ELR (cell line): ENCODE measurements at places on chromosomes 16 and 17.
A peak's percentile ranks its signal among the peaks of the same experiment; 100 is the strongest.

DNA sequence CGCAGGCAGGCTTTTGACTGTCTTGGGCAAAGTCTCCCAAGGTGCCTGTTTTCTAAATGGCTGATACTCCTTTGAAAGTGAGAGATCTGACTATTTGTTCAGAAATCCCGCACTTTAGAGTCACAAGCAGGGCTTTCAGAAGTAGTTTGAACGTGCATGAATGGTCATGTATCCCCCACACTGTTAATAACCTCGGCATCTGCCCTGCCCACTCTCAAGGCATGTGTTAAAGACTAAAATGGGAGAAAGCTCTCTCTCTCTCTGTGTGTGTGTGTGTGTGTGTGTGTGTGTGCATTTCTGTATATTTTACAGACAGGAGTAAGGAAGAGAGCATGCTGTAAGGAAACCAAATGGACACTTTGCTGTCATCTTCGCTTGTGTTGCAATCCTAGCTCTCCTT lies 163.7 kb downstream of the MAF start:
- DNase-seq = no peak

DNA sequence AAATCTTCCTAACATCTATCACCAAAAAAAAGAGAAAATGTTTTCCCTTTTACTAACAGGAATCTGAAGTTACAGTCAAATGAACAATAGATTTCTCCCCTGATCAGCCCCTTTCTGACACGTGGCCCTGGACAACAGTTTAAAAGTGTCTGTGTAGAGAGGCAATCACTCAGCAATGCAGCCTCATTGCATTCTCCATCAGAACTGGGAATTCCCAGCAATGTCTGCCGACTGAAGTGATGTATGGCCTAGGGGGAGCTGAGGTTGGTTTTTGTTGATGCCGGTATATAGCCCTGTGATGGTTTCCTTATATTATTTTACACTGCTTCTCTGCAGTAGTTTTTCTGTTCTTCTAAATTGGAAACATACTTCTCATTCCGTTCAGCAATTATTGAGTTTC lies 904.3 kb upstream of the CDH8 start:
- no peak for DNase-seq

DNA sequence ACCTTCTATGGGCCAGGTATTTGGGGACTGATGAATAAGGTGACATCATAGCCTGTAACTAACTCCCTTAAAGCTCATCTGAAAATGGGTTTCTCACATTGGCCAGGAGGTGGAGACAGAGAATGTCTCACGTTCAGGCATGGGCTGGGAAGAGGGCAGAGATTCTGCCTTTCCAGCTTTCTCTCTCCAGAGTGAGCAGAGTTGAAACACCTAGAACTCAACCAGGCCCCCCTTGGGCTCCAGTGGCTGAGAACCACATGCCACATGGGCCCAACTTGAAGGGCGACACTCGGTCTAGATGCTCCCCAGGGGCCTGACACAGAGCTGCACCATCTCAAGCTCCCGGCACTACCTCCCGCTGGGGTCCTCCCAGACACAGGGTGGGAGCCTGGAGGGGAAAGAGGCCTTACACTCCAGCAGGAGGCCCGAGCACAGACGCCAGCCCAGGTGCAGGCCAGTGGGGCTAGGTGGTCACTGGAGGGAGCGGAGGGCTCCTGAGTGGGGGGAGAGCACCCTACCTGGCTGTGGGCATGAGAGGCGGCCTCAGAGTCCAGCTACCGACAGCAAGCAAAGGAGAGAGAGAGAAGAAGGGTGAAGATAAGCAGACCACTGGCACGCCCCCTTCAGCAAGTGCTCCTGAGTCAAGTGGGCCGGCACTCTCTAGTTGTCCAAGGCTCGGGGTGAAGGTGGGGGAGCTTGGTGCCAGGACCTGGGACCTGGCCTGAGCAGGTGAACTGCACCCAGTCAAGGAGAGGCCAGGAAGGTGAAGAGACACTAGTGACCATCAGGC lies 55.9 kb downstream of the MYO18A start:
- DNase-seq = peak; percentile 85

GRCh38 chr16:81036751-81037350 lies 1.2 kb downstream of the ATMIN start:
- DNase-seq = peak; percentile 30

- no peak for DNase-seq
Measured at GRCh38 chr16:1347286-1347855, 4.3 kb downstream of the TSR3 start.

GRCh38 chr16:75216127-75216526 lies 2.7 kb upstream of the CTRB1 start:
- DNase-seq = no peak

DNA sequence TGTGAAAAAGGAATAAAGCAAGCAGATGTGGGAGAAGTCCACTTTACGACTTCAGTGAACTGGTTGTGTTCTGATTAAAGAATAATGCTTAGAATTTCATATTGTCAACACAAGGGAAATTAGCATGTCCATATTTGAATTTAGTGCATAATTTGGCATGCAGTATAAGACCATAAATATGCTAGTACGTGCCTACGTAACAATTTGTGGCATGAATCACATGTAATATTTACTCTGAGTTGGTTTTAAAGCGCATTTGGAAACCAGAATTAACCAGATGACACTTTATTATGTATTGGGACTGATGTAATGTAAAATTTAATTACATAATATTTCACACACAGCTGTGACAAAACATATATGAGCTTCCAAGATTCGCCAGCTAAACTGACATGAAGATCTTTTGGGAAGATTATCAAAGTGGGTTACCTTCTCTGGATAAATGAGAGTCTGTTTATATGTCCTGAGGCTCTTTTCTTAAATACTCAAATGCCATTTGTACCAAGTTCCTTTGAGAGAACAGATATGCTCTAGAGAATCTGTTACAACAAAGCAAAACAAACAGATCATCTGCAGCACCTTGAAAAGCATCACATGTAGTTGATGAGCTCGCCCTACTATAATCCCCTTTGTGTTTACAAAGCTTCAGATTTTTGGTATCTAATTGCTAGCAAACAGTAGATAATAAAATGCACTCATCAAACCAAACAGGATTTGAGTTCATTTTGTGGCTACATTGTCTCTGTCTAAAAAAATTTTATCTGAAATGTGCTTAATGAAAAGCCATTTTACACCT lies 1468.6 kb downstream of the CDH11 start:
- DNase-seq = no peak

DNA sequence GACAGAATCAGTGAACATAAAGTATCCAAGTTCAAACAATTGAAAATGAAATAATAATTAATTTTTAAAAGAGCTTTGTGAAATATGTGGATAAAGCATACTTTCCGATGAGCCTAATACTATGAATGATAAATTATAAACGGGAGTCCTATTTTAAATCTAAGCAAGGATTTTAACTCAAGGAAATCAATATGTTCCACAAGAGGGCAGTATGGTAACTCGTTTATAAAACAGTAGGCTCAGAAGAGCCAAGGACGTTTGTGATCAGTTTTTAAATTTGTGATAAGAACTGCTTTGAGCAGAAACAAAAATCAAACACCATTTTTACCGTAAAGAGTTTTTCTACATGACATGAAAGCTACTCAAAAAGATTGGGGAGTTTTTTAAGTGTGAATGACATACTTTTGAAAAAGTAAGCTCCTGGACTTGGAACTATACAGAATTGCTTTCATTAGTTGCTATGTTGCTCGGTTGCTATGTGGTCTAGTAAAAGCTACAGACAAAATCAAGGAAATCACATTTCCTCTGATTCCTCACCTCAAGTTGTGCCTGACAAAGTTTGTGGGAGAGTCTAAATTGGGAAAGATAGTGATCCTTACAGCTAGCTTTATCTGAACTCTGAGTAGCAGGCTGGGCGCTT lies 11.8 kb upstream of the TEKT1 start:
- DNase-seq = peak; percentile 75

DNA sequence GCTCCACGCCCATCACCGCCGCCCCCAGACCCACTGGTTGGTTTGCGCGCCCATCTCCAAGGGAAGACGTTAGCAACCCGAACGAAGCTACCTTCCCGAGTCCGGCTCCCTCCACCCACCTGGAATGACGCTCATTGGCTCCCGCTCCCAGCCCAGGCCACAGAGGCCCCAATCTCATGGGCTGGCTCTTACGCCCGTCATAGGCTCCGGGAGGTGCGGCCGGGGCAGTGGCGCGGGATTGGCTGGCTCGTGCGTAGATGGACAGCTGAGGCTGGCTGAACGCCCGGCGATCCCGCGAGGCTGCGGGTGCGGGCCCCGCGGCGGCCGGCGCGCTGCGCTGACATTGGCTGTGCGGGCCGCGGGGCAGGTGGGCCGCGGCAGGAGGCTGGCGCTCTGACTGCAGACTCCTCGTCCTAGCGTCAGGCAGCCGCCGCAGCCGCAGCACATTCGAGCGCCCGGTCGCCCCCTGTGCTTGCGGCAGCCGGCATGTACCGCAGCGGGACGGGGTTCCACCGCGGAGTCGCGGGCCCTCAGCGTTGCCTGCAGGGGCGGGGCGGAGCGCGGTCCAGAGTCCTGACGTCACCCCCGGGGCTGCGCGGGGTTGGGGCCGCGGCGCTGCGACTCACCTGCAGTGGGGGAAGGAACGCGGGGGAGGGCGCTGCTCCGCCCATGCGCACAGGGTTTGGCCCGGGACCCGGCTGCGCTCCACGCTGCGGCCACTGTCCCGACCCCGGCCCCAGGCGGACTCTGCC lies 453 bp upstream of the MYH10 start:
- peak; percentile 100 for DNase-seq

DNA sequence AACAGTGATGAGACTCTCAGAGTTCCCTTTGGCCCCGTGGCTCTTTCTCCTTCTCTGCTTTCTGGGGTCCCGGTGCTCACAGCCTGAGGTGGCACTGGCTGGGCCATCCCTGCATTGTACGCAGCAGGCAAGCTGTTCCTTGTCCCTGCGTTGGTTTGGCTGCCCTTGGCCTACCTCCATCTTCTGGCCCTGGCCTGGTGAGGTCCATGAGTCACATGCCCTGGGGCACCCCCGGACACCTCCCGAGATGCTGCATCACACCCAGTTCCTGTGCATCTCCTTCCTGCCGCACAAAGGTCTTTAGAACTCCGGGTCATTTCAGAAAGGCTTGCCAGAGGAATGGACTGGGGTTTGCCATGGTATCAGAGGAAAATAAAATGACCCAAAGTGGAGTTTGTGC lies 9.5 kb downstream of the SULT1A2 start:
- peak; percentile 93 for DNase-seq

GRCh38 chr16:23409522-23409921 lies 43.5 kb downstream of the COG7 start:
- DNase-seq = no peak

DNA sequence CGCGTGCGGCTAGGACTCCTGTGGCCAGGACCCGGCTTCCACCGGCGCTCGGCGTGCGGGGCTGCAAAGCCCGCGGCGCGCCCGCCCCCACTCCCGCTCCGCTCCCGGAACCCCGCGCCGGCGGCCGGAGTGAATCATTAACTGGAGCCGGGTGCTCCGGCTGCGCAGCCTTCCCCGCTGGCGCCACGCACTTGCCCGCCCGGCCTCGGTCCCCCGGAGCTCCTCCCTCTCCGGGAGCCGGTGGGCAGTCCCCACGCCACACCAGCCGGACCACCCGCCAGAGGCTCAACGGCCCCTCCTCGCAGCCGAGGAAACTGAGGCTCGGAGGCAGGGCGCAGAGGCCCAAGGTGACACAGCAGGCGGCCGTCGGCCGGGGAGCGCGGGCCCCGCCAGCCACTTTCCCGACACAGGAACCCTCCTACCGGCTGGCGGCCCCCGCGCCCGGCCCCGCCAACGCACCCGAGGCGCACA lies 580 bp downstream of the BCAR1 start:
- DNase-seq = peak; percentile 67

GRCh38 chr17:15271741-15272140 lies 6.6 kb upstream of the PMP22 start:
- DNase-seq = no peak

DNA sequence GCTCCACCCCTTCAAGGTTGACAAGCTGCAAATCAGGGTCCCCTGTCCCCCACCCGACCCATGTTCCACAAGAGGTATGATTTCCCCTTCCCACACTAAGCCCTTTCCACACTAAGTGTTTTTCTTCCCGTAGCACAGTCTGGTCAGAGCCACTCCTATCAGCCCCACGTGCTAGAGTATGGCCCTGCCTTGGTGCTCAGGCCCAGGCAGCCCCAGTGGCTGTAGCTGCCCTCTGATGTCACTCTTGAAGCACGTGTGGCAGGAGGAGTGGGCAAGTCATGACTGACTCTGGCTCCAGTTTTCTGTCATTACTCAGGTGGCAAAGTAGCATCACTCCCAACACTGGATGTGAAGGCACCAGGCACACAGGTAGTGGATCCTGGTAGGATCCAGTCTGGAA lies 35.4 kb upstream of the ERN1 start:
- DNase-seq = no peak

GRCh38 chr17:17645961-17646360 lies 35.3 kb upstream of the RAI1 start:
- no peak for DNase-seq

DNA sequence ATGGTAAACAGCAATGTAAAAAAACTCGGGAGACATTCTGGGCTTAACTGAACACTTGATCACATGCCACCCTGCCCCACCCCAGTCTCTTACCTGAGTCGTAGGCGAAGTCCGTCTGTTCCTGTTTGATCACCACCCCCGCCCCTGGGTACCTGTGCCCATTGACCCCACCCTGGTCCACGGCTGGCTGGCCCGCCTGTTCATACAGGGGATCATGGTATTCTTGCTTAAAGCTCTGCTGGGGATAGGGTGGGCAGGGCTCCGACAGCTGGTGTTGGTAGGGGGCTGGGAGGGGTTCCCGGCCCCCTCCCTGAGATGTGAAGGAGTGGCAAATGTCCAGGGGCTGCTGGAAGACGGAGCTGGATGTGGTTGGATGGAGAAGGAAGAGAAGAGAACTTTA lies 13.6 kb downstream of the ETV4 start:
- DNase-seq = no peak
